Stimulated activated CD8-positive, alpha-beta memory T cell treated with anti-CD3 and anti-CD28 coated beads, Interleukin-7, amount 100 ng/mL, for 1 hour (primary cell): ENCODE measurements at places on chromosomes 2 and 18.

- no peak for DNase-seq
Measured at GRCh38 chr2:23520256-23520655, 135.3 kb downstream of the KLHL29 start.

DNA sequence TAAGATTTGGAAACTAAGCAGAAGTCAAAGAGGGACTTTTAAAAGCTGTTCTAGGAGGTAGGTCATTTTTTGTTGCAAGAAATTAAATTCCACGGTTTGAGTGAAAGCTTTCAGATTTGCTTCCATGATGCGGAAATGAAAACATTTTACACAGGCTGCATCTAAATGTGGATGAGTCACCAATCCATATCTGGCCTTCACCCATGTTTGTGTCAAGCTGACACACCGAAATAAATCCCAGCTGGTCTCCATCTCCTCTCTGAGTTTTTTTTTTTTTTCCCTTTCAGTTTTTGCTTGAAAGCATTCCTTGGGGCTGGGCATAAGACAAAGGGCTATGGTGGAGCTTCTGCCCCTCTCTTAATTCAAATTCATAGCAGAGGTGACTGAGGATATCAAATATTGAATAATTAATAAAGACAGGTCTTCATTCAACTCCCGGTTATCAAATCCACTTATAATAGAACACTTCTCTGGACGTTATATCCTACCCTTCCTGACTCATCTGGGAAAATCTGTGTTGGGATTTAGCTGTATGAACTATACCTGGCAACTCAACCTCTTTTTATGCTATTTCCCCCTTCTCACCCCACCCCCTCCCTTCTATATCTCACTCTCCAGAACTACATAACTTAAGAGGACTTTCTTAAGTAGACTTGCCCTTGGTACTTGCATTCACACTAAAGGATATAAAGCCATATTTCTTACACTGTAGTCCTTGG is 558.3 kb upstream of the GCFC2 start:
- DNase-seq: no peak

GRCh38 chr2:63434024-63435001 is 154.0 kb downstream of the WDPCP start:
- no peak for DNase-seq

DNA sequence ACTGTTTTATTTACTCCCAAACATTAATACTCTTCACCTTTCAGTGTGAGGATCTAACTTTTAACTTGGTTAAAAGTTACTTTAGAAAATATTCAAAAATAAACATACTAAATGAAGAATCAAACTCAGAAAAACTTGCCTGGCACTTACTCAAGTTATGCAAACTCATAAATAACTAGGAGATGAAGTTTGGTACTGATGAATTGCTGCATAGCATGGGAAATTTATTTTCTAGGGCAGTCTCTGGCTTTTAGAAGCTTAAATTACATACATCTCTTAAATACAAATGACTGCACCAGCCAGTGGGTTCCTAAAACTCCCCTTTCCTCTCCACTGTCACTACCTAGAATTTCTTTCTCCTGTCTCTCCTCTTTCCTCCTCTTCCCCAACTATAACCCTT is 46.7 kb upstream of the CREB1 start:
- no peak for DNase-seq

DNA sequence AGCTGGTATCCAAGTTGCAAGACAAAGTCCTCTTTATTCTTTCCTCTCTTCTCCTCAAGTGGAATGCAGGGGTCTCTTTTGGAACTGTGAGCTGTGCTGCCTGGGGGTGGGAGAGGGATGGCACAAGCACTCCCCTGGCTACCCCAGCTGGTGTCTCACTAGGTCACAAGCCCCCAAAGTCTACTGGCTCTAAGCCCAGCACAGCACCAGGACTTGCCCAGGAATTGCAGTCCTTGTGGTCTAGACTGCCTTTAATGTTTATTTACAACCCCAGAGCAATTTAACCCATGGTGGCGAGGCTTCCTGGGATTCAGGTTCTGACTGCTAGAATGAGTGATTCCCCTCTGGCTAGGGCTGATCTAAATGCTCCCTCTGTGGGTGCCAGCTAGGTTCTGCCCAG is 199.0 kb upstream of the STK17B start:
- no peak for DNase-seq

GRCh38 chr18:814300-815084 is 2.5 kb upstream of the YES1 start:
- DNase-seq: no peak

- no peak for DNase-seq
Measured at GRCh38 chr2:233375490-233376314, 21.4 kb downstream of the DGKD start.

GRCh38 chr2:238401551-238401950 is 25.2 kb upstream of the ASB1 start:
- no peak for DNase-seq

DNA sequence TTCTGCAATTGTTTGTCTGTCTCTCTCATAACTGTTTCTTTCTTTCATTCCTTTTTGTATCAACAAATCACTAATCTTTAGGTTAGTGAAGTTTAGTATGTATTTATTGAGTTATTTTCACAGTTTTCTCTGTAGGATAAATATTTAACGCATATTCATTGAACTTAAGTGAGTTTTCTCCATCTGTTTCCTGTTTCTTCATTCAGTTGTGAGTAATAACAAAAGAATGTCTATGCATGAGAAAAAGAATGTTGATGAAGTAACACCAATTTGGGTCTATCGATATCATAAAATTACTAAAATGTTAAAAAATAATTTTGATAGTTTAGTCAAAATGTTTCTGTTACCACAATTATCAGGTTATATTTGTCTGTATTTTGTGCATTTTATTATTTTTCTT is 948.0 kb downstream of the DSC3 start:
- no peak for DNase-seq

DNA sequence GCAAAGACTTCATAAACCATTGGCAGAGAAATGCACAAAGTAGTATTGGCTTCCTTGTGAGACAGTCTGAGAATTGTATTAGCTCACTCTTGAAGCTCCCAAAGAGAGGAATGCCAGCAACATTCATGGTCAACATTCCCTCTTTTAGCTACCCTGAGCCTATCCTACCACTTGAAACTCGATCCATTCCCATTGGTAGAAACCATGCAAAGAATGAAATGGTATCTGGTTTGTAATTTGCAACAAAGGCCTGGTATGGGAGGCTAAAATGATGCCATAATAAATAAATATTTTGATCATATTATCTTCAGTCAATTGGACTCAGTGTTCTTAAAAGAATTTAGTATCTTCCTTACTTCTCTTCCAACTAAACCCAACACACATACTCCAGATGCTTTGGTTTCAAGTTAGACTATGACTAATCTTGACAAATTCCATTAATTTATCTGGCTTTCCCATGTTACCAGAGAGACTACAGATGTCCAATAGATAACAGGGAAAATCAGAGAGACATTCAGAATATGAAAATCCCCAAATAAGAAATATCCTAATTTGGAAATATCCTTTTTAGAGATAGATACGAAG is 102.9 kb downstream of the DHRS9 start:
- DNase-seq: no peak

DNA sequence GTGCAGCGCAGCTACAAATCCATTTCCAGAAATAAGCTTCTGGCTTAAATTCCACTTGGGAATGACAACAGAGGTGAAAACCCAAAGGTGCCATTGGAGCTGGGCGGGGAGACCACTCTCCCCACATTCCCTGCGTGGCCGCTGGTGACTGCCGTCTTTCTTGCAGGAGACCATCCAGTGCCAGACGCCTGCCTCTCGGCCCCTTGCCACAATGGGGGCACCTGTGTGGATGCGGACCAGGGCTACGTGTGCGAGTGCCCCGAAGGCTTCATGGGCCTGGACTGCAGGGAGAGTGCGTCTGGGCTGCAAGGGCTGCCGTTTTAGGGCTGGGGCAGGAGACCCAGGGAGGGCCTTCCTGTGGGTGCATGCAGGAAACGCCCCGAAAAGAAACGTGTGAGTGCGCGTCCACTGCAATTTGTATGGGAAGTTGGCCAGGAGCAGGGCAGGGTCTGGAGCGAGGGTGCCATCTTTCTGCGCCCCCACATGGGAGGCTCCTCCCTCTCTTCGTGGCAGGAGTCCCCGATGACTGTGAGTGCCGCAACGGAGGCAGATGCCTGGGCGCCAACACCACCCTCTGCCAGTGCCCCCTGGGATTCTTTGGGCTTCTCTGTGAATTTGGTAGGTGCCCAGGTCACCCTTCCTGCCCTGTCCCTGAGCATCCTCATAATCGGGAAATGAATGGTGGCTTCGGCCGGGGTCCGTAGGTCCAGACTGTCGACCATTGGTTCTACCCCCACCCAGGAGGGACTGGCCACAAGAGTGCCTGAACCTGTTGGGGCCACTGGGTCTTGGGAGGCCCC is 49.9 kb downstream of the SNED1 start:
- DNase-seq: no peak

- no peak for DNase-seq
Measured at GRCh38 chr2:184598316-184599053, at the start of gene ZNF804A. Gene ZNF804A (plus strand): TSS chr2:184598529. CDS start chr2:184598960, 431 bp downstream.

DNA sequence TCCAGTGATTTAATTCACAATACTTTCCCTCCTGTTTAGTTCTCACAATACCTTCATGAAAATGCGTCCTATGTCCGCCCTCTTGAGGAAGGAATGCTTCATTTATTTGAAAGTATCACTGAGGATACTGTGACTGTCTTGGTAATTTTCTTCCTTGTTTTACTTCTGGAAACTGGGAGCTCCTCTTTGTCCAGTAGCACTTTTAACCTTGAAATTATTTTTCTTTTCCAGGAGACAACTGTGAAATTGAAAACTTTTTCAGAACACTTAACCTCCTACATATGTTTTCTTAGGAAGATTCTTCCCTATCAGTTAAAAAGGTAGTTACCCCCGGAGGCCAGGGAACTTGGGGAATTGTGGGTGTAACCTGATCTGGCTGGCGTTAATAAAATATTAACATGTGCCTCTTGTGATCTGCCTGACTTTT is 58.9 kb upstream of the STON1 start:
- DNase-seq: no peak

- no peak for DNase-seq
Measured at GRCh38 chr2:234797566-234798250, 154.1 kb upstream of the SH3BP4 start.

DNA sequence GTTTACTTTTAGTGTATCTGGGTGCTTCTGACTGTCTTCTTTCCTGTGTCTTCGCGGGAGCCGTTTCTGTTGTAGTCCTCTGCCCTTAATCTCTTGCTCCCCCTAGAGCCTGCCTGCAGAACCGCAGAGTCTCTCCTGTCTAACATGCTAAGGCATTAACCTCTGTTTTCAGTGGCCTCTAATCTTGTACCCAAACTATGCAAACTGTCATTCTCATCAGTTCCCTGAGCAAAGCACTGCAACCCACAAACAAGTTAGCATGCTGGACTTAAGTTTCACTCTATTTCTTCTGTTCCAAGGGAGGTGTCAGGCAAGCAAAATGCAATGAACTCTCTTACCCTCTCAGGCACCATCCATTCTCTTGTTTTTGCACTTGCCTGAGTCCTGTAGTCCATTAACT is 138.4 kb downstream of the OTX1 start:
- no peak for DNase-seq

GRCh38 chr2:237310515-237311114 is 103.3 kb downstream of the COL6A3 start:
- no peak for DNase-seq

- no peak for DNase-seq
Measured at GRCh38 chr18:75473316-75473715, 45.8 kb upstream of the SMIM21 start.

GRCh38 chr2:66481100-66481549 is 46.2 kb downstream of the MEIS1 start:
- no peak for DNase-seq

DNA sequence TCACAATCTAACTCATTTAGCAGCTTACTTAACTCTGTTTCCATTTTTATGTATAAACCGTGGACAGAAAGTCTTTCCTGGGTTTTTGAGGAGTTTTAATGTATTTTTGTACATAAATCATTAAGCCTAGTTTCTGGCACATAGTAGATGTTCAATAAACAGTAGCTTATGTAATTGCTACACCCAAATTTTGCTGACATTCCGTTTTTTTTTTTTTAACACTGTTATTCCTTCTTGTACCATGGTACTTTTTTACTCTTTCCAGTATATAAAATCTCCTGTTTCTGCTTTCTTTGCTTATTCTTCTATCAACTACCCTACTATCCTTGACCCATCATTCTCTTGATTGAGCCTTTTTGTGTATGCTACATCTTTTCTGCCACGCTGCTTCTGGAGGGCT is 1151.3 kb upstream of the CRIM1 start:
- no peak for DNase-seq

- no peak for DNase-seq
Measured at GRCh38 chr2:79428745-79429144, 84.1 kb upstream of the CTNNA2 start.

DNA sequence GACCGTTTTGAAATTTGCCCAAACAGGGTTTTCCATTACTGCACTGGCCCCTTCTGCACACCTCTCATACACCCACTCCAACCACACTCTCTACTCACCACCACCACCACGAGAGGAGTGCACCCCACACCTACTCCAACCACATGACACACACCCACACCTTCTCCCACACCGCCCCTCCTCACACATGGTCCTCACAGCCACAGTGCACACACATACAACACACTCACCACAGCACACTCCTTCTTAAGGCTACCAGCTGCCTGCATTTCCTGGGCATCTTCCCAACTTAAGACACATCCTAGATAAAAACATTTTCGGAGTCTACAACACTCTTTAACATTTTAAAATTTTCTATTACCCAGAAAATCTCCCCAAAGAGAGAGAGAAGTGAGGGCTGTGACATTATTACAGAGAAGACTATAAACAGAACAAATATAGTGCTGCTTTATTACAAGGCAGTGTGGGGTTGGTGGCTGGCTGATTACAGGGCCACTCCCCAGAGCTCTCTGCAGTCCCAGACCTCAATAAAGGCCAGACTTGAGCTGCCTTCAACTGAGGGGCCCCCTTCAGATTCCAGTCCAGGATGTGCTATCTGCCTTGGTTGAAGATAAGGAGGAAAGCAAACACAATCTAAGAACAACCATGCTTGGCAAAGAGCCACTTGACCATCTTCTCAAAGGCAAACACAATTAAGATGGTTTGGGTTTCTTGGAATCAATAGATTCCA is 36.1 kb downstream of the NHEJ1 start:
- no peak for DNase-seq

DNA sequence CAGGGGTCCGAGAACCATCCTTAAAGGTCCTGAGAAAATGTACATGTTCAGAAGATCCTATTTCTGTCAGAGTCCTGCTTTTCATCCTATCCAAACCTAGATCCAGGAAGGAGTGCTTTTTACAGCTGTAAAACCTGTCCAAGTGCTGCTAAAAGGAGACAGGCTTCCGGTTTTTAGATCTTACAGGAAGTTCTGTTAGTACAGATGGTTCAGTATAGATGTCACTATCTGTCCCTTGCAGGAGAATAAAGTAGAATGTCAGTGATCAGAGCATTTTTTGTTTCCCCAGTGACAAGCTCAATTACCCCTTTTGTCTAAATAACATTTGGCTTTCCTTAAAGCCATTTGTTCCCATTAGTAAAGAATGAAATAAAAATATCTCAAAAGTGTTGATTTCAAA is 98.3 kb downstream of the NRP2 start:
- DNase-seq: no peak

GRCh38 chr18:28248653-28249052 is 71.7 kb upstream of the CDH2 start:
- DNase-seq: no peak
